Nucleus accumbens (tissue), 56 donors: ENCODE measurements at places on chromosomes 1 and 21.

DNA sequence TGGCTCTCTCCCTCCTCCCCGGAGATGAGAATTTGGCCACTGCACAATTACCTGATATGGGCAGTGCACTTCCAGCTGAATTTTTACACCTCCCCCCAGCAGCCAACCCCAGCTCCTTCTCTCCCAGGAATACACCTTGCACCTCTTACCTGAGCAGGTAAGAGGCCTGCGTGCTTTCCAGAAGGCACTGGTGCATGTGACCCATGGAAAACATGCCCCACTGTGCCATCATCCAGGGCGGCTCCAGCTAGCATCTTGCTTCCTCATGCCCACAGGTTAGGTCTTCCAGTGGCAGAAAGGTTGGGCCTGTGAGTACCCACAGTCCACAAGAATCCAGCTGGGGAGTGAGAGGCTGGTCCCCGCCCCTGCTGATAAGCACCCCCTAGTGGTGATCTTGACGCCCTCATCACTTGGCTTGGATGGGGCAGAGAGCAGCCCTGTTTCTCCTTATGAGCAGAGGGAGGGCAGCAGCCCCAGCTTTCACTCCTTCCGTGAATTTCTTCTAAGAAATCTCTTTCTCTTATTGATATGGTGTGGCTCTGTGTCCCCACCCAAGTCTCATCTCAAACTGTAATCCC, 57.8 kb downstream of the EDARADD start:
- DNase-seq, result no peak

GRCh38 chr1:157965584-157965983, 27.9 kb upstream of the KIRREL1 start:
- no peak for DNase-seq

GRCh38 chr1:95991787-95992520, 729.6 kb upstream of the PTBP2 start:
- DNase-seq, result no peak

- DNase-seq, result no peak
These were observed 19.7 kb upstream of the FASLG start for GRCh38 chr1:172638885-172639831.

- DNase-seq, result no peak
These were observed 5.6 kb downstream of the USP25 start for GRCh38 chr21:15735409-15735808.

GRCh38 chr1:209587789-209588188, 4.3 kb downstream of the CAMK1G start:
- DNase-seq, result no peak
